ENCODE measurements at places on chromosomes 4 and X. TPM values are rescaled to one million over a fixed set of nuclear protein-coding genes. Genes with fewer than 3 reads are reported as not detected.

TSPAN7 gene
- total RNA-seq, result 0.50 TPM

ERVMER34-1 gene
- 0.07 TPM for total RNA-seq

GAGE12F gene
- total RNA-seq, result not detected

VEGFD gene
- total RNA-seq, result not detected

TNIP2 gene
- total RNA-seq, result 46.1 TPM

SSX2 gene
- not detected for total RNA-seq

TLR3 gene
- total RNA-seq, result not detected

HNRNPD gene
- total RNA-seq, result 384 TPM

PRSS48 gene
- total RNA-seq, result not detected

USP17L26 gene
- not detected for total RNA-seq

MORF4L2 gene
- 234 TPM for total RNA-seq

CENPVL2 gene
- total RNA-seq, result not detected

ASB9 gene
- total RNA-seq, result 0.52 TPM

NKX1-1 gene
- not detected for total RNA-seq

FDCSP gene
- not detected for total RNA-seq

PAGE2 gene
- not detected for total RNA-seq

STATH gene
- total RNA-seq, result not detected

GAGE12J gene
- total RNA-seq, result not detected

MYOZ2 gene
- not detected for total RNA-seq

SCD5 gene
- 1.6 TPM for total RNA-seq

RNF128 gene
- total RNA-seq, result not detected

CFAP99 gene
- not detected for total RNA-seq

SPANXC gene
- not detected for total RNA-seq

CCKAR gene
- total RNA-seq, result not detected

CDKL5 gene
- 1.1 TPM for total RNA-seq

TLR1 gene
- total RNA-seq, result 1.9 TPM

STPG2 gene
- 0.18 TPM for total RNA-seq

SLC9A7 gene
- 16.9 TPM for total RNA-seq

GPR50 gene
- not detected for total RNA-seq

CENPVL1 gene
- total RNA-seq, result not detected

PPEF2 gene
- total RNA-seq, result 0.11 TPM

CT45A5 gene
- not detected for total RNA-seq

Data from activated CD8-positive, alpha-beta T cell treated with anti-CD3 and anti-CD28 coated beads for 36 hours (primary cell).